ENCODE measurements at places on chromosomes 4 and X.
A peak's percentile ranks its signal among the peaks of the same experiment; 100 is the strongest.

- DNase-seq: no peak
Measured at GRCh38 chr4:159296061-159296460, 193.2 kb downstream of the RAPGEF2 start.

DNA sequence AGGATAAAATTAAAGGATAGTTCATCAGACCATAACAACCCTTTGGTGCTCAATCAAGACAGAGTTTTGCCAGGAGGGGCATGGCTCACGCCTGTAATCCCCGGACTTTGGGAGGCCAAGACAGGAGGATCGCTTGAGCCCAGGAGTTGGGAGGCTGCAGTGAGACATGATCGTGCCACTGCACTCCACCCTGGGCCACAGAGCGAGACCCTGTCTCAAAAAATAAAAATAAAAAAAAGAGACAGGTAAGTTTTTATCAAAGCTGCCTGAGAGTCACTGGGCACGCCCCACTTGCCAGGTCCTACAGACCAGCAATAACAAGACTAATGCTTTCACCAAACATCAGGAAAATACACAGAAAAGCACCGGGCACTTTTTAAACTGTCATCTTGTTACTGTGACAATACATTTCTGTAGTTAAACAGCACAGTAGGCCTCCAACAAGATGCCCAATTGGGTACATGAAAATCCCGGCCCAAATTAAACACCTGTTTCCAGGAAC, 765 bp downstream of the CFAP97 start:
- no peak for DNase-seq

DNA sequence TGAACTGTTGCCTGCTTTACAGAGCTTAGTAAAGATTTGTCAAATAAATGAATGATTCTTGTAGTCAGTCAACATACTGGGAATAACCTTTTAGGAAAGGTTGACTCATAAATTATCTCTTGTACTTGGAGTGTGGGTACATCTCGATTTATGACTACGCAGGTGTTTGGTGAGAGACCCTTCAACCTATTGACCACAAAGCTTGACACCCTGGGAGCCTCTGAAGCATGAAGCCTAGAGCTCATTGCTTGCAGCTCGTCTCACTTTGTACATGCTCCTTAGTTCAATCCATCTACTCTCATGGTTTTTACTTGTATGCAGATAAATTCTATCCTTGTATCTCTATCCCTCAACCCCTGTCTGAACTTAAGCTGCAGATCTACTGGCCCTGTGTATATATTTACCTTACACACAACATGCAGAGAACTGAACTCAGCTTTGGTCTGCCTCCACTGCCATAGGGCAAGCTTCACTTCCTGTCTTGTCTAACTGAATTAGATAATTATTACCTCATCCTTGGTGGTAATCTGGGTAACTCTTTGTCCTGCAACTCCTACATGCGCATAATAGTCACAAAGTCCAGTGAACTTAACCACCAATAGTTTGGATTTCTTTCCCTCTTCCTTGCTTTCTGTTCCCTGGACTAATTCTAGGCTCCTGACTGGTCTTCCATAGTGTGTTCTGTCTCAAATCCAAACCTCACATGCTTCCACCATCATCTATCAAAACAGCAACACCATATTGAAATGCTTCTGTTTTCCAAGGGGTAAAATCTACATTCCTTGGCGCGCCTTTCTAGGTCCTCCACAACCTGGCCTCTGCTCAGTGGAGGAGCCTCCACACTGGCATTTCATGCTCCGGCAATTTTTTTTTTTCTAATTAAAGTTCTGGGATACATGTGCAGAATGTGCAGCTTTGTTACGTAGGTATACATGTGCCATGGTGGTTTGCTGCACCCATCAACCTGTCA, 32.2 kb upstream of the FAT1 start:
- no peak for DNase-seq

DNA sequence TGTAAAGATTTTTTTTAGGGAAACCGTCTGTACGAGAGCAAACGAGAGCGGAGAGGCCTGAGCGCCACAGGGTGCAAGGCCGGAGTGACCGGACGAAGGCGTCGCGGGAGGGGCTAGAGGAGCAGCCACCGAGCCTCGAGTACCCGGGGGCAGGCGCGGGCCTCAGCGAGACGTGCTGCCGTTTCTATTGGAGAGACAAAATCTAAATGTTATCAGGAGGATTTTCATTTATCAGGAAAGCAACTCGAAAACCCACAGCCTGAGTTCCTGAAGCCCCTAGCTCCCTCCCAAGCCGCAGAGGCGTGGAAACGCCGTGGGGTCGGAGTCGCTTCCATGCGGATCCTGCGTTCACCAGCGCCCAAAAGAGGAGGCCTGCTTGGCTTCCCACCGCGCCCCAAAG, 194.3 kb downstream of the MGST2 start:
- no peak for DNase-seq

GRCh38 chr4:102734591-102735385, 26.0 kb downstream of the MANBA start:
- DNase-seq: peak; percentile 10

DNA sequence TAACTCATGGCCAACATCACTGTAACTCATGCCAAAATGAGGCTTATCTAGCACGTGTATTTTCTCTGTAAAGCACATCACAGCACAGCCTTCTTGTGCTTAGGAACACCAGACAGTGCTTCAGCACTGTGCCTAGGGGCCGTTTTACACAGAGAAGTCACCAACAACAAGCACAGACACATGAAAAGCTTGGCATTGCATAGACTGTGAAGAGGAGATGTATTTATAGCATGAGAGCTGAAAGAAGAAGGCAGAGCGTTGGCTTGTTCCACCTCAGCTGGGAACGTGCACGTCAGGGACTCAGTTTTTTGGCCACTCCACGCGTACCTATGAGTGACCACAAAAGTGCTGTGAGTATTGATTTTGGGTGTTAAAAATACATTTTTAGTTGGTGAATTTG, 116.3 kb upstream of the SFRP2 start:
- DNase-seq: no peak

GRCh38 chrX:30992381-30992904, 79.4 kb downstream of the FTHL17 start:
- no peak for DNase-seq

GRCh38 chr4:176031922-176032321, 33.7 kb upstream of the WDR17 start:
- DNase-seq: no peak

- no peak for DNase-seq
Measured at GRCh38 chr4:48786549-48786948, 6.5 kb upstream of the FRYL start.

GRCh38 chr4:32562010-32562409, 1841.8 kb downstream of the PCDH7 start:
- DNase-seq: no peak

DNA sequence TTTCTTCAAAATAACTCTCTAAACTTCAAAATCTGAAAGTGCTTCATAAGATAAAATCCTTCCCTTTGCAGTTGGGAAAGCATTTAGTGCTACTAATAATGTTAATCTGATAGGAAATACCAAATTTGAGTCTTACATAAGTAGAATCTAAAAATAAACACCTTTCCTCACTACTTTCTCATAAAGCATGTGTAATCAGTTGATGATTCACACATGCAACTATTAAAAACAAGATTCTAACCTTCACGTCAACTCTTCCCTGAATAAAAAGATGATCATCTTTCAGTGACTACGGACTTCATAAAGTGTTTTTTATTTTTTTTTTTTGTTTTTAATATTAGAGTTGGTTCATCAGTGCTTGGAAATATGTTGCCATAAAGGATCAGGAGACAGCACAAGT, 172.6 kb downstream of the ACTRT1 start:
- DNase-seq: no peak

DNA sequence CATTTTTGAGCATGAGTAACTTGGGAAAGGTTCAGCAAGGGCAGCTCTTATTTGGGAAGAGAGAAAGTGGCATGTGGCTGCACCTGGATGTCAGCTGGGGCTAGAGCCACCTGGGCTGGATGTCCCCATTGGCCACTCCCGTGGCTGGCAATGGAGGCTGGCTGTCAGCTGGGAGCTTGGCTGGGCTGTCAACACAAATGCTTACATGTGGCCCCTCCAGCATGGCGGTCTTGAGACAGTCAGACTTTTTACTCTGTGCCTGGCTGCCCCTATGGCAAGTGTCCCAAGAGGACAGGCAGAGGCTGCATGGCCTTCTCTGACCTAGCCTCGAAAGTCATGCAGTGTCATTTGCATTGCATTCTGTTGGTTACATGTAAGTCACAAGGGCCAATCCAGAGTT, 99.6 kb downstream of the FAM53A start:
- no peak for DNase-seq

GRCh38 chr4:166078383-166078782, 205.3 kb downstream of the TLL1 start:
- DNase-seq: no peak

DNA sequence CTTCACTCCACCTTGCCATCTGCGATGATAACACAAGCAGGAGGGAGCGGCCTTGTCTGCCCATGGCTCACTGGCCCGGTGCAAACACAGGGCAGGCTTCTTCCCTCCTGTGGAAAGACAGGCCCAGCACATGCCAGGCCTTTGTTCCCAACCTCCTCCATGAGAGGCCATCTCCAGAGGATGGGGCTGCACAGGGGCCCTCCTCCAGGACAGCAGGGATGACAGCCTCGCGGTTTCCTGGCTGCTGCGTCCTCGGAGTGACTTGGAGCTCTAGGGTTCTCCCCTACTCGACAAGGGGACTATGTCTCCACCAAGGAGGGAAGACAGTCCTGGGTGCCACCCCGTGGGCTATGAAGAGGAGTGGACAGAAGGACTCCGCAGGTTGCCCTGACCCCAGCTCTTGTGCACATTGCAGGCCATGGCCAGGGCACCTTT, 21.8 kb downstream of the RNF212 start:
- DNase-seq: no peak

DNA sequence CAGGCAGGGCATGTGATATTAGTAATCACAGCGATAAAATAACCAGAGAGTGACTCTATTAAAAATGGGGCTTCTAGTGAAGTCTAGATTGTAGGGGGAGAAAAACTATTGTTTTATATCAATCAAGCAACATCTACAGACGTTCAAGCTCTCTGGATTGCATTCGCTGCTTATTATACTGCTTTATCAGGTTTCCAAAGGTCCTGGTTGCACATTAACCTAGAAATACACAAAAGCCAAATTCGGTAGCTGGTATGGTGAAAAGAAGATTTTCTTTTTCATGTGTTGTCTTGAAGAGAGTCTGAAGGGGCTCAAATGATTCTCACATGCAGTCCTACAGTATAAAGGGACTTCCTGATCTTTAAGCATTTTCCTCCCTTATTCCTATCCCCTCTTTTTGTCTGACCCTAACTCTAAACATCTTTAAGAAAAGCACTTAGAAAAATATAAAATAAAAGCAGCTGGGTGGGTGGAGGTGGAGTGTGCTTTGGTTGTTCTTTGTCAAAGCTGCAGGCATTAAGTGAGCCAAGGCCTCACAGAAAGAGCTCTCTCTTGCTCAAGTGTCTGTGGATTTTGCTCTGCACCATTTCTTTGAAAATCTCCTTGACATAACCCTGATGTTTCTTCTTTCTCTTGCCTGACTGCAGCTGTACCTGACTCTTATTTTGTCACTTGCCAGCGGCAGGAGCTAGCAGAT, 46.1 kb downstream of the MID1IP1 start:
- no peak for DNase-seq

DNA sequence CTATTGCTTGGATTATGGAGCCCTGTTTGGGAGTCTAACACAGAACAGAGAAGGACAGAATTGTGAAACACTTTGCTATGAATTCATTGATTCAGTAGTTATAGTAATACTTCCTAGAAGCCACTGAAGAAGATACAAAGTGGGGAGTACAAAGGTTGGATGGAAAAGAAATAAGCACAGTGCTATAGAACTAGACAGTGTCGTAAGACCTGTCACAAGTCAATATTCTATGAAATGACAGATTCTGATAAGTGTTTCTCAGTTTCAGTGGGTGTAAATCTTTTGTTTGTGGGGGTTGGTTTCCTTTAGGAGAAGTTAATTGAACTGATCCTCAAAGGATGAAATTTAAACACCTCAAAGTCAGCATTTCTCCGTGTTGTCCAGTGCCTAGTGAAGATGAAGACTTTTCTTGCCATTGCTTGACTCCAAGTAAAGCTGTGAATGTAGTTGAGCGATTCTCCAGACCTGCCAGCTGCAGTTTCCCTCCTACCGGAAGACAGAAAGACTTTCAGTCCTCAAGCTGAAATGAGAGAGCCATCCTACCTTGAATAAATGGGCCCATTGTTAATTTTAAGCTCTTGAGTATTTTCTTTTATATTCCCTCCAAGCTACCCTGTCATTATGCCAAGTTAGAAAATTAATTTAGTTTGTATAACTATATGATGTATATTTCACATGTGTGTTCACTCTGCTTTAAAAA, 7.9 kb downstream of the PDLIM5 start:
- DNase-seq: no peak

- DNase-seq: no peak
Measured at GRCh38 chr4:176818531-176818930, 25.8 kb upstream of the VEGFC start.

- no peak for DNase-seq
Measured at GRCh38 chr4:74999714-75000309, 66.9 kb downstream of the PARM1 start.

GRCh38 chrX:133881007-133881406, 104.4 kb downstream of the GPC3 start:
- DNase-seq: no peak

- no peak for DNase-seq
Measured at GRCh38 chrX:129798888-129799287, 19.1 kb downstream of the SASH3 start.

DNA sequence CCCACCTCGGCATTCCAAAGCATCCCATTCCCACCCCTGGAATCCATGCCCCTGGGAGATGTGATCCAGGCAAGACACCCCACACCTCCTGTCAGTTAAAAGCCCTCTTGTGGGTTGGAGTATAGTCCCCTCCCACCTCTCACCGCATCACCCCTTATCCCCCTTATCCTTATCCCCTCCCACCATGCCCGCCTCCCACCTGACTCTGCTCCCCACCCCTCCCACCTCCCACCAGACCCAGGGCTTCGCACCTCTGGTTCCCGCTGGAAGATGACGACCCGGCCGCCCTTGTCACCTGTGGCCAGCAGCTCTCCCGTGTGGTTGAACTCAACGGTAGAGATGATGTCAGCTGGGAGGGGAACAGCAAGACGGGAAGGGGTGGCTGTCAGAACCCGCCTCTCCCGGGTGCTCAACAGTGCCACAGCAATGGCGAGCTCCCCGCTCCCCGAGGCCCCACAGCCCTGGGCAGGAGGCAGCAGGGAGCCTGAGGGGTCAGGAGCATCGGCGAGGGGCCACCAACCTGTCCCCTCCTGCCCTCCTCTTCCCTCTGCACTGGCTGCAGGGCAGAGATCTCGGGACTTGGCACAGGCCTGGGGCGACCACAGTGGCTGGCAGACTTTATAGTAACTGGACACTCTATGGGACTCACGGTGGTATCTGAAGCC, 91.5 kb downstream of the PPP2R2C start:
- DNase-seq: no peak

- no peak for DNase-seq
Measured at GRCh38 chr4:124372916-124373315, 339.6 kb downstream of the ANKRD50 start.

DNA sequence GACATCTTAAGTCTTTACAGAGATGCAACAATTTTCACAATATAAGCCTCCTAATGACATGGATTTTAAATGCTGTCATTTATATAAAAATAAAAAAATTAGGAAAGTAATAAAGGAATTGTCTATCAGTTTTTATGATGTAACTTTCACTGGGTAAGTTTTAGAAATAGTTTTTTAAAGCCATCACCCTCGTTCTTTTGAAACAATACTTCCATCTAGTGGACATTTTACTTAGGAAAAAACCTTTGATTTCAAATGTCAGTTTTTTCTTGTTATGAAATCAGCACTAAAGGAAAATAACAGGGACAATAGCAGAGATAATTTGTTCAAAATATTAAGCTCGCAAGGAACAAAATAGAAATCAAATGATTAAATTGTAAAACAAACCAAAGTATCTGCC, 24.3 kb upstream of the NDNF start:
- DNase-seq: peak; percentile 26
